Tibial nerve (tissue), 4 donors: ENCODE measurements at places on chromosomes 16 and 17. TPM values are rescaled to one million over a fixed set of nuclear protein-coding genes. Genes with fewer than 3 reads are reported as not detected.

DNA sequence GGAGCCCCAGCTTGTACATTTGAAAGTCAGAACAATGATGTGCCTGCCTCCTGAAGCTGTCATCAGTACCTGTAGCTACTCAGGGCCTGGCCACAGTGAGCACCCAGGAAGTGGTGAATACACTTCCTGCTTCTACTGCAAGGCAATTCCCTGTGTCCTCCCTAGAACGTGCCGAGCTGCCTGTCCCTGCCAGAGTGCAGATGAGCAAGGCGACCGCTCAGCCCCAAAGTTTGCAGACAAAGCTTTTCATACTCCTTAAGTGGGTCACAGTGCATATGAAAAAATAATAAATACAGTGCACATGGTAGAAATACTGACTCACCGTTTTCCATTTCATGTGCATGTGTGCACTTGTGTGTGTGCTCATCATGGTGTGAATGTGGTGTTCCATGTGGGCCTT, 77.3 kb downstream of the MPRIP start:
- no peaks in the 10 kb centered on the region for H3K27me3 ChIP-seq
- H3K4me3 ChIP-seq, result no peak overlapping the region
- H3K4me1 ChIP-seq, result peaks cover 60% of the 10 kb centered on the region
- no peaks in the 10 kb centered on the region for H3K36me3 ChIP-seq

DNA sequence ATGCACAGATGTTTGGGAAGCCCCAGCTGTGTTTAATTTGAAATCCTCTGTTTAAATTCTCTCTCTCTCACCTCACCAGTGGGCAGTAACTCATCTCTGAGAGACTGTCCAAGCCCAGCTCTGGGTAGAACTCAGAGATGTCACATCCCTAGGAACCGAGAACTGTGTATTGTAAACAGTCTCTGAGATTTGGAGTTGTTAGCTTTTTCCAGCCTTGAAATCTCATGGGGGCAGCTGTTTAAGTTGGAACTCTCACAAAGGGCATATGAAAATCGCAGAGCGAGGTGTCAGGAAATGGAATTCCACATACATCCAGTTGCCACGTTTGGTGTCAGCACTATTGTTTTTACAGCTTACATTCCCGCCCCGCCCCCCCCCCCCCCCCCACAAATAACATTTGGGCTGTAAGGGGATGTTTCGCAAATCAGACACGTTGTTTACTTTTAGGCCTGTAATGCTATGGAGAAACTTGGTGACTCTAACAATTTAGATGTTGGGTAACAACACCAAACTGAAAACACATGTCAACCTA, 34.3 kb downstream of the VPS35L start:
- no peaks in the 10 kb centered on the region for H3K36me3 ChIP-seq
- no peak overlapping the region for H3K27ac ChIP-seq
- DNase-seq, result no peak

RMI2 gene
- 4.0 TPM for total RNA-seq

C17orf67 gene
- total RNA-seq, result 2.4 TPM

- H3K4me3 ChIP-seq, result no peak overlapping the region
- H3K4me1 ChIP-seq, result no peaks in the 10 kb centered on the region
Observed at GRCh38 chr17:80421381-80422090, 6.6 kb downstream of the ENDOV start.

GRCh38 chr17:50278526-50279180, 4.4 kb downstream of the TMEM92 start:
- peaks cover 6% of the 10 kb centered on the region for H3K27me3 ChIP-seq
- DNase-seq, result no peak
- no peak overlapping the region for H3K4me3 ChIP-seq
- H3K4me1 ChIP-seq, result no peaks in the 10 kb centered on the region
- no peak overlapping the region for H3K27ac ChIP-seq

DNA sequence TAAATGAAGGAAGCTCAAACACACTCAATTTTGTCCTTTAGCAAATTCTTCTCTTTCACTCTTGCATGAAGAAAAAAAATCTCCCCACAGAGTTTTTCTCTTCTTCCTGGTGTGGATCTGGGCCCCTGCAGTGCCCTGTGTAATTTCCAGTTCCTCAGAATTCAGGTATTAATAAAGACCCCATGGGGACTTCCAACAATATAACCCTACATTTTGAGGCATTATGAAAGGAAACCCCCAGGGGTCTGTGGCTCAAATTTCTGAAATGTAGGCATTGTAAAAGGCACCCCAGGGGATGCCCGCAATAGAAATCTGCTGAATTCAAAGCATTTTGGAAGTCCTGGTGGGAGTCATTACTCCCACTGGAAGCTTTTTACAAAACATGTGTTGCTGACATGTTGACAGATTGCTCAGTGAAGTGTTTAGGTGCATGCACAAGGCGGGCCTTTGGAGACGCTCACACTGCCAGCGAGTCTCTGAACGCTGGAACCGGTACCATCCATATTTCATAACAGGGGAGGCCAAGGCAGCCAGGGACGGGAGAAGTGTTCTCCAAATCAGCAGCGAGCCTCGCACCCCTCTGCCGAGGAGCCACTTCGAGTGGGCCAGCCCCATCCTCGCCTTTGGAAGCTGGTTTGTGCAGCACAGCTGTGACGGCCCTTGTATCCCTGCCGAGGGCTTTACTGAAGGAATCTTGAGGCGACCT, 154.0 kb downstream of the ZNF423 start:
- no peaks in the 10 kb centered on the region for H3K27me3 ChIP-seq
- H3K4me1 ChIP-seq, result peaks cover 56% of the 10 kb centered on the region
- peak; percentile 73 for DNase-seq
- peak overlapping the region; percentile 20 for H3K4me3 ChIP-seq
- no peak overlapping the region for H3K27ac ChIP-seq

FA2H gene
- total RNA-seq, result 20.8 TPM

DNA sequence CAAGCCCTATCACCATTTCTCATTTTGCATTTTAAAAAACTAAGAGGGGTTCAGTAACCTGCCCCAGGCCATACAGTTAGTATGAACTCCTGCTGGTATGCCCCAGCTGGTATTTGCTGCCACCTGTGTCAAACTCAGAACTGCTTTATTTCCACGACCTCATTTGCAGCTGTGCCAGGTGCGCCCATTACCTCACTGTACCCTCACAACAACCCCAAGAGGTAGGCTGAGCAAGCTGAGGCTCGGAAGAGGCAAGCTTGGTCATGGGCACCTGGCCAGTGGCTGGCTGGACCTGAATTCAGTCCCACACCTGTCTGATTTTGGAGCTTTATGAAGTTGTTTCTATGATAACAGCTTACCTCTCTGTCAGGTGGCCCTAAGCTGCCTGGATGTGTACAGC, 7.6 kb downstream of the EPN2 start:
- no peak for DNase-seq
- no peak overlapping the region for H3K27ac ChIP-seq
- H3K4me3 ChIP-seq, result no peak overlapping the region
- H3K4me1 ChIP-seq, result no peaks in the 10 kb centered on the region
- H3K27me3 ChIP-seq, result no peaks in the 10 kb centered on the region
- H3K36me3 ChIP-seq, result no peaks in the 10 kb centered on the region

RRAD gene
- 116 TPM for total RNA-seq

- H3K27me3 ChIP-seq, result no peaks in the 10 kb centered on the region
- no peak for DNase-seq
- peak overlapping the region; percentile 93 for H3K4me3 ChIP-seq
- peaks cover 41% of the 10 kb centered on the region for H3K36me3 ChIP-seq
Observed at GRCh38 chr16:30924076-30924912, 922 bp downstream of the FBXL19 start.

- H3K4me1 ChIP-seq, result no peaks in the 10 kb centered on the region
- H3K27ac ChIP-seq, result no peak overlapping the region
- H3K27me3 ChIP-seq, result no peaks in the 10 kb centered on the region
- DNase-seq, result no peak
Observed at GRCh38 chr17:46121841-46122485, 71.3 kb downstream of the KANSL1 start.

GRCh38 chr16:2038382-2039231, 9.0 kb downstream of the NTHL1 start:
- H3K4me3 ChIP-seq, result no peak overlapping the region
- no peaks in the 10 kb centered on the region for H3K36me3 ChIP-seq
- no peak for DNase-seq
- H3K4me1 ChIP-seq, result peaks cover 92% of the 10 kb centered on the region

HEXD gene
- total RNA-seq, result 143 TPM

- no peak overlapping the region for H3K27ac ChIP-seq
- H3K36me3 ChIP-seq, result no peaks in the 10 kb centered on the region
- H3K4me1 ChIP-seq, result peaks cover 6% of the 10 kb centered on the region
- H3K27me3 ChIP-seq, result peaks cover 28% of the 10 kb centered on the region
- H3K4me3 ChIP-seq, result no peak overlapping the region
Observed at GRCh38 chr17:7744416-7744815, 26.9 kb downstream of the DNAH2 start.

DNA sequence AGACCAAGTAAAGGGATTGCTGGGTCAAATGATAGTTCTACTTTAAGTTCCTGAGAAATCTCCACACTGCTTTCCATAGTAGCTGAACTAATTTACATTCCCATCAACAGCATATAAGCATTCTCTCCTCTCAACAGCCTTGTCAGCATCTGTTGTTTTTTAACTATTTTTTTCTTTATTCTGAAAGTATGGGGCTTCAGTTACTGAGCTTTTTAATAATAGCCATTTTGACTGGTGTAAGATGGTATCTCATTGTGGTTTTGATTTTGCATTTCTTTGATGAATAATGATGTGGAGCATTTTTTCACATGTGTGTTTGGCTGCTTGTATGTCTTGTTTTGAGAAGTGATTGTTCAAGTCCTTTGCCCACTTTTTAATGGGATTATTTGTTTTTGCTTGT, 2.5 kb downstream of the KRTAP2-2 start:
- no peaks in the 10 kb centered on the region for H3K4me1 ChIP-seq
- no peaks in the 10 kb centered on the region for H3K36me3 ChIP-seq
- DNase-seq, result no peak

GUCY2D gene
- not detected for total RNA-seq

DNA sequence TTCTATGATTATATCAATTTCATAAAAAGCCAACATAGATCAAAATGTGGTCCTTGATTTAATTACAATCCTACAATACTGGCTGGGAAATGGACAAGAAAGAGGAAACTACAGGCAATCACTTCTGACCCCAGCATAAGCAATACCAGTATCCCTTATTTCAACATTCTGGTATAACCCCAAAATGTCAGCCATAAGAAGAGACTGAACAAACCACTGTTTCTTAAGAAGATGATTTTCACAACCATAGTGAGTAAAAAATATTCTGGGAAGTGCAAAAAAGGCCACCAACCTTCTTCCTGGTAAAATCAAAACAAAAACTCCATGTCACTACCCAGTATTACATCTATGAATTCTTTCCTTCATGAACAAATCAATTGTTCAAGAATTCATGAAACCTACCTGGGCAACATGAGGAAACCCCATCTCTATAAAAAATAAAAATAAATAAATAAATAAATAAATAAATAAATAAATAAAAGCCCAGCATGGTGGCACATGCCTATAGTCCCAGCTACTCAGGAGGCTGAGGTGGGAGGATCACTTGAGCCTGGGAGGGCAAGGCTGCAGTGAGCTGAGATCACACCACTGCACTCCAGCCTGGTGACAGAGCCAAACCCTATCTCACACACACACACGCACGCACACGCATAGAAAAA, 7.5 kb downstream of the N4BP1 start:
- H3K27ac ChIP-seq, result no peak overlapping the region
- no peaks in the 10 kb centered on the region for H3K4me1 ChIP-seq
- no peak for DNase-seq
- H3K36me3 ChIP-seq, result no peaks in the 10 kb centered on the region
- H3K27me3 ChIP-seq, result no peaks in the 10 kb centered on the region

DNA sequence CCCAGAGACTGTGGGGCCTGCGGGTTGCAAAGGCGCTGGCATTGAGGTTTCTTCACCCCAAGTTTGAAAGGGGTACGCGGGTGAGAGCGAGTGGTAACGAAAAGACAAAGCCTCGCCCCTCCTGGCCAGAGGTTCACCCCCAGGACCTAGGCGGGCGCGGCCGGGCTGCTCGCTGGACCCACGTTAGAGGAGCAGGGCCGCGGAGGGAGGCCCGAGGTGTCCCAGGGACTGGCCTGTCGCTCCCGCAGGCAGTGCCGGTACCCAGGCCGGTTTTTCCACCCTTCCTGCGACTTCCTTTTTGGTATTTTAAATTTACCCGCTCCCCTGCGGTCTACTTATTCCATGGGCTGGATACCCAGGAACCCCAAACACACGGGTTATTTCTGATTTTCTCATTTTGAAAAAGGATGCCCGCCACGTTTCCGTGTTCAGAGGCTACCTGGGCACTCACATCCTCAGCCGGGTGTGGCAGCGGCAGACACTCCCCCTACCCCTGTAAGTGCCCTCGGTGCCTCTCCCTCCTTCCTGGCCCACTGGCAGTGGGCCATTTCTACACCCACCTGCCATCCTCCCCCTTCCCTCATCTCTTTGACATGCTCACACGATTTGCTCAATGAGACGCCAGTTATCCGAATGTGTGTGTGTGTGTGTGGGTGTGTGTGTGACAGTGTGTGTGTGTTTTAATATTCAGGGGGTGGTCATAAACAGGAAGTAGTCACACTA, 1.6 kb upstream of the FOXL1 start:
- no peaks in the 10 kb centered on the region for H3K36me3 ChIP-seq
- H3K4me1 ChIP-seq, result peaks cover 18% of the 10 kb centered on the region

DNA sequence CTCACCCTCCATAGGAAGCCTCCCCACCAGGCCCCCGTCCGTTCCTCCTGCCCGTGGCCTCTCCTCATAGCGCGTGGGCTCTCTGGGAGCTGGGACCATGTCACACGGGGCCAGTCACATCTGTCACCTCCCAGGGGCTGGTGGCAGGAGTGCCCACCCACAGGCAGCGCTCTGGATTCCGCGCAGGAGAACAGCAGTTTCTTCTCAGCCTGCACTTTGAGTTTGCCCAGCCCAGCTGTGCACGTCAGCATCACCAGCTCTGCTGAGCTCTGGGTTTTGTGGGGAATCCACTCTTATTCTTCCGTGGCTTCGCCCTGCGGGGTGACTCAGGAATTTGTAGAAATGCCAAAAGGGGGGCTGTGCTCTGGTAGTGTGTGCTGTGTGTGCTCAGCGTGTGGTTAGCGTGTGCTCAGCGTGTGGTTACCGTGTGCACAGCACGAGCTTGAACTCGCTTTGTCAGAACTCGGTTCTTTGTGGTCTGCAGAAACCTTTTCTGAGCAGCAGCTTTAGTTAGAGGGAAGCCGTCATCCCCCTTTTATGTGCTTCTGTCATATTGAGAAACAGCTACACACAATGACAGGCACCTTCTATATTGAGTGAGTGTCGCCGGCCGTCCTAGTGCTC, 3.2 kb downstream of the ACSF3 start:
- H3K36me3 ChIP-seq, result peaks cover 5% of the 10 kb centered on the region
- H3K27me3 ChIP-seq, result no peaks in the 10 kb centered on the region
- no peak overlapping the region for H3K4me3 ChIP-seq
- DNase-seq, result no peak

MIEN1 gene
- 65.3 TPM for total RNA-seq

- peaks cover 16% of the 10 kb centered on the region for H3K4me1 ChIP-seq
- peaks cover 100% of the 10 kb centered on the region for H3K27me3 ChIP-seq
- no peak for DNase-seq
Observed at GRCh38 chr17:47852113-47852949, 1.4 kb upstream of the SP6 start.

- DNase-seq, result no peak
- H3K27ac ChIP-seq, result peak overlapping the region; percentile 57
- H3K27me3 ChIP-seq, result no peaks in the 10 kb centered on the region
- H3K36me3 ChIP-seq, result no peaks in the 10 kb centered on the region
- H3K4me1 ChIP-seq, result no peaks in the 10 kb centered on the region
Observed at GRCh38 chr17:44547625-44548267, 9.5 kb upstream of the FZD2 start.

- no peaks in the 10 kb centered on the region for H3K4me1 ChIP-seq
- H3K27me3 ChIP-seq, result no peaks in the 10 kb centered on the region
- DNase-seq, result no peak
- H3K27ac ChIP-seq, result no peak overlapping the region
Observed at GRCh38 chr16:56481468-56482122, 30.2 kb downstream of the OGFOD1 start.

TIMM22 gene
- total RNA-seq, result 14.9 TPM

TMIGD1 gene
- total RNA-seq, result not detected
